K562 (cell line): ENCODE measurements at places on chromosomes 12 and 14.
A peak's percentile ranks its signal among the peaks of the same experiment; 100 is the strongest.

DNA sequence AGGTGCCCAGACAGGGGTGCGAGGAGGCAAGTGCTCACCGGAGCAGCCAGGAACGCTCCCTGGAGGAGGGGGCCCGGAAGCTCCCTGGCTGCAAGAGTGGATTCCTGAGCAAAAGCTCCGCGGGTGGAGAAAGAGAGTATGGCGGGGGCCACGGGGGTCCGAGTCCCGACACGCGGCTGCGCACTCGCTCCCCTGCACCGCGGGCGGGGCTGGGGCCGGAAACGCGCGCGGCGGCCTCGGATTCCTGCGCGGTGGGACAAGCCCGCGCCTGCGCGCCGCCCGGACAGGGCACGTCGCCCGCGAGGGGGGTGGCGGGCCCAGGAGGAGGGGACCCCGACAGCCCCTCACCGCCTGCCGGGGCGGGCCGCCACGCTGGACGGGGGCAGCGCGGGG lies 27.8 kb upstream of the GPR132 start:
- DNase-seq = peak; percentile 67

GRCh38 chr14:62280366-62280765 lies 518.1 kb downstream of the SNAPC1 start:
- DNase-seq = no peak

GRCh38 chr14:26719514-26719913 lies 121.7 kb upstream of the NOVA1 start:
- DNase-seq = no peak

- no peak for DNase-seq
Measured at GRCh38 chr14:105526776-105527380, 495 bp downstream of the TMEM121 start.

- no peak for DNase-seq
Measured at GRCh38 chr12:87202189-87202588, 827.0 kb downstream of the C12orf50 start.

- DNase-seq = no peak
Measured at GRCh38 chr12:103336940-103337339, 158.8 kb downstream of the C12orf42 start.

GRCh38 chr14:74955229-74956026 lies at the start of gene PGF:
Gene PGF (minus strand): TSS chr14:74955597. CDS start chr14:74955242, 355 bp downstream.
- DNase-seq = peak; percentile 80

GRCh38 chr12:130614530-130614905 lies 101.6 kb downstream of the RIMBP2 start:
- DNase-seq = no peak

GRCh38 chr12:84038242-84038641 lies 874.4 kb downstream of the SLC6A15 start:
- DNase-seq = no peak

GRCh38 chr14:100786131-100786530 lies 39.8 kb upstream of the MEG3 start:
- no peak for DNase-seq

DNA sequence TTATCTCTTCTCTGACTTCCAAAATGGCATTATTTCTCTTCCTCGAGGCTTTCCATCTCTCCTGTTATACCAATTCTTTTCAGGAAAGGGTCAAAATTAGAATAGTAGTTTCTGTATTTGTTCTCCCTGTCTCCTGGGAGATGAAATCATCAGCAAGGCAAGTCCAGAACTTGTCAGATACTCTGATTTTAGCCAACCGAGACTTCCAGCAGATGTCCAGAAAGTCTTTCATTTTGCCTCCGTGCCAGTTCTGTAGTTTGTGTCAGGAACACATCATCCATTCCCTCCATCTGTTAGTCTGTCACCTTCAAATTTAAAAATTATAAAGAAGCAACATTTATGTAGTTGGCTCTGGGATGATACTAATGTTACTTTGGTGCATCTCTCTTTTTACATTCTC lies 275.7 kb downstream of the CCDC59 start:
- DNase-seq = no peak

DNA sequence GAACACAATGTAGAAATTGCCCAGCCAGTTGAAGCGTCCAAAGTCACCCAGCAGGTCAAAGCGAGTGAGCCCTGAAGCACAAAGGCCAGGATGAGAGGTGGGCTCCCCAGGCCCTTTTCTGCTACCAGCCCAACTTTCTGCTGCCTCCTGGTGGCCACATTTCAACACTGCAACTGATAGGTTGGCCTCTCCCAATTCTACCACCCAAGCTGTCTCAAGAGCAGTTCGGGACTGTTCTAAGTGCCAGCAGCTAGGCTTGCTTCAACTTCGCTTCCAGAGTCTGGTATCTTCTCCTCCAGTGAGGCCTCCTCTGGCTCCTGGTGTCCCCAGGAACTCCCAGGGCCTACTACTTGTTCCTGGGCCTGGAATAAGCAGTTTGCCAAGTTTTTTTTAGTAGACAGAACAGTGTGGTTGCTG lies 3.4 kb upstream of the DHH start:
- DNase-seq = peak; percentile 72

- no peak for DNase-seq
Measured at GRCh38 chr12:19026614-19027488, 102.7 kb upstream of the PLEKHA5 start.

DNA sequence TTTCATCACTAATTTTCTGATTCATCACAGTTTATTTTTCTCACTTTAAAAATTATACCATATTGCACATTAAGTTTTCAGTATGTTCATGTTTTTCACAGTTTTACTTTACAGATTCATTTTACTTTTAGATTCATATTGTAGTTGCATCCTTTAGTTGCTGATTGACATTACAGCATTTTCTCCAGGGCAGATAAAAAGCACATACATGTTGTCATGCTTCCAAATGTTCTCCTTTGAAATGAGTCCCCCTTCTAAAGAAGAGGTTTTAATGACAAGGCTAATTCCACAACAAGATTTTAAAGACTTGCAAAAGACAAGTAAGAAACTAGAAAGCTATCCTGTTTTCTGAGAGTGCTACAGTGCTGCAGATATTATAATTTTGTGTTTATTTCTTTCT lies 72.1 kb upstream of the RASSF8 start:
- no peak for DNase-seq

DNA sequence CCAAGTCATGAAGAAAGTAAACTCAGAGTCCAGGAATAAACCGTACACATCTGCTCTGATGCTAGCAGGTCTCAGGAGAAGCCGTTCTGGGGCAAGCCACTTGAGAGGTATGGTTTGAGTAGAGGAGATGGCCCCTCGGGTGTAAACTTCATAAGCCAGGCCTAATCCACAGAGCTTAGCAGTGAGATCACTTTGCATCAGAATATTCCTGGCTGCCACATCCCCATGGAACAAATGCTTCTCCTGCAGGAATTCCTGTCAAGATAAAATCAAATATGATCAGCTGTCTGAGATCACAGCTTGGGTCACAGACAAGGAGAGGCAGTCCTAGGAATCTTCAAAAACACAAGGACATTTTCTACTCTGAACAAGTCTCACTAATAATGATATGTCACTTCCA lies 11.2 kb upstream of the MAGOHB start:
- DNase-seq = no peak

GRCh38 chr12:114694436-114695304 lies 10.7 kb upstream of the TBX3 start:
- no peak for DNase-seq

GRCh38 chr12:117159674-117160073 lies 30.6 kb downstream of the FBXO21 start:
- no peak for DNase-seq

- no peak for DNase-seq
Measured at GRCh38 chr12:91662021-91662420, 479.4 kb upstream of the DCN start.

DNA sequence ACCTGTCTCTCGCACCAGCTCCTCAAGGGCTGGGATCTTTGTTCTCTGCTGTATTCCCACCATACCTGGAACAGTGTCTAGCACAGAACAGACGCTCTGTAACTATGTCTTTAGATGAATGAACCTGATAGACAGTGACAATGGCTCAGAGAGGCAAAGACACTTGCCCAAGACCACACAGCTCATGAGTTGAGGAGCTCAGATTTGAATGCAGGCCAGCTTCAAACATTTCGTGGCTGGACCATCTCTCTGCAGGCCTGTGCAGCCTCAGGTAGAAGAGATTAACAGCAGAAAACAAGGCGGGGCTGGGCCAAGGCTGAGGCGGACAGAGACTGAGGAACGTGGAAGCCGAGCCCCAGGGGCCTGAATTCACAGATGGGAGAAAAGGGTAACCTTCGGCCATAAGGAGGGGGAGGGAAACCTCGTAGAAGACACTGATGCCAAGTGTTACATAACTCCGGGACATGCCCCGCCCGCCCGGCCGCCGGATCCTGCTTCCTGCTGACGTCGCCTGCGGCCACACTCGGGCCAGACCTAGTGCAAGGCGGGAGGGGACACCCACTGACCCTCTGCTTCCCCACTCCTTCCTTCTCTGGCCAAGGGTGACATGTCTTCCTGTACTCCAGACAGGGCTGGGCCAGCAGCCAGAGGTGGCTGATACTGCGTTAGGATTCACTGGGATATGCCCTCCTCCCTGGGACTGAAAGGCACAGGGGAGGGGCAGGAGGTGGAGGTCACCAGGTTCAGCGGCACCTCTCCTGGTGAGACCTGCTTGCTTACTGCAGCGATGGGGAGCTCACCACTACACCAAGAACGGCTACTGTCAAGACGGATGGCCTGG lies 86.8 kb downstream of the RFLNA start:
- DNase-seq = no peak

DNA sequence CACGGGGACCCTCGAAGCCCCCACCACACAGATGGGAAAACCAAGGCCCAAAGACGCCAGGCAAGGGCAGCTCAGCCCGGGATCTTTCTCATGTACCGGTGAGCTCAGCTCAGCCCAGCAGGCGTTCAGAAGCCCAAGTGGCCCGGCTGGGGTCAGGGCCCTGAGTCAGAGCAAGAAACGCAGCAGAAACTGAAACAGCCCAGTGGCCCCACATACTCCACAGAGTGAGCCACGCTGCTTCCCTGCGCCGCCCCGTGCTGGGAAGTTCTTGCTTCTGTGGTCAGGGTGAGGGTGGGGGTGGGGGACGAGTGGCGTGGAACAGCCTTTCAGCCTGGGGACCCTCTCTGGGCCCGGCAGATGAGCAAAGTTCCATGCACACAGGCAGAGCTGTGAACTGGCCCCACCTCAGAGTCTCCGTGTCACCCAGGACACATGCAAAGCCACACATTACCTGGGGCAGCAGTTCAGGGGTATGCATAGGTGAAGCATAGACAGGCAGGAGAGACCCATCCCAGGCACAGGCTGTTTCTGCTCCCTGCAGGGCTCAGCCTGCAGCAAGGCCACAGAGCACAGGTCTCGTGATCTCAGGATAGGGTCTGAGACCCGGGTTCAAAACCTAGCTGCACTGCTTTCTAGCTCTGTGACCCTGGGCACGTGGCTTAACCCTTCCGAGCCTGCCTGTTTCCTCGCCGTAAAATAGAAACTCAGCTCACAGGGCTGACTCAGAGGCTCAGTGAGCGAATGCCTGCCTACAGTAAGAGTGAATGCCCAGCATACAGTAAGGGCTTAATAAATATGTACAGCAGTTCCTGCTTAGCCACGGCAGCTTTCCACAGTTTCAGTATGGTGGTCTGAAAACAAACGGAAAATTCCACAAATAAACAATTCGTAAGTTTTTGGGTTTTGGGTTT lies 21.6 kb downstream of the NCOR2 start:
- DNase-seq = no peak

DNA sequence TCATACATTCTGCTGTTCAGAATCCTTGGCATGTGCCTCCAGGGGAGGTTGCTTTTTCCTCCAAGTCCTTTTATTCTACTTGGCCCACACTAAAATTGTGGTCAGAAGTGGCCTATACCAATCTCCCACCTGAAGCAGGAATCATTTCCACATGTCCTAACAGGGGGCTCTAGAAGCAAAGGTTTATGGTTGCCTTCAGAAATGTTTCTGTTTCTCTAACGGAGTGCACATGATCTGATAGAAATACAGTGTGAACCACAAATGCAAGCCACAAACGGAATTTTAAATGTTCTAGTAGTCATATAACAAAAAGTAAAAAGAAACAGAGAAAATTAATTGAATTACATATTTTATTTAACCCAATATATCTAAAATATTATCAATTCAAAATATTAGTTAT lies 4.0 kb downstream of the PTGER2 start:
- no peak for DNase-seq

DNA sequence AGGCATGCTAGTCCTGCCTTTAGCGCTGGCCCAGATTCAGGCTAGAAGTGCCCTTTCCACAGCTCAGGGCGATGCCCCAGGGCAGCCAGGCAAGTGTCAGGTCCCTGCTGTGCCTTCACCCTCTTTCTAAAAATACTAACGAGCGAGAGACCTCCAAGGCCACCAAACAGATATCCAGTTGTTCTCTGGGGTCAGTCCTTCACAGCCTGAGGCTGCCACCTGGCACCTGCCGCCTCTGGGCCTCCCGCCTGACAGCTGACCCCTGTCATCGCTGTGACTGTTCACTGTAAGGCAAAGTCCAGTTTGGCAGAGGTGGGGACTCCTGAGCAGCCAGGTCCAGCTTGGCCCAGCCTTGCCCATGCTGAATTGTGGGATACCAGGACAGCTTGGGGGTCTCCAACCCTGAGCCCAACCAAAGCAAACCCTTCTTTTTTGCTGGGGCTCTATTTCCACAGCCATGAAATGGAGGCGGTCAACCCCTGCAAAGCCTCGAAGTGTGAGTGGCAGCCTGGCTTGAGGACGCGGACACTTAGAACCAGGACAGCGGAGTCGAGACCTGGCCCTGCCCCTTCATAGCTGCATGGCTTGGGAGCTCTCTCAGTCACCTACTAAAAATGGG lies 79.9 kb downstream of the NINJ2 start:
- DNase-seq = no peak

- no peak for DNase-seq
Measured at GRCh38 chr12:24069532-24070395, 120.3 kb upstream of the SOX5 start.

DNA sequence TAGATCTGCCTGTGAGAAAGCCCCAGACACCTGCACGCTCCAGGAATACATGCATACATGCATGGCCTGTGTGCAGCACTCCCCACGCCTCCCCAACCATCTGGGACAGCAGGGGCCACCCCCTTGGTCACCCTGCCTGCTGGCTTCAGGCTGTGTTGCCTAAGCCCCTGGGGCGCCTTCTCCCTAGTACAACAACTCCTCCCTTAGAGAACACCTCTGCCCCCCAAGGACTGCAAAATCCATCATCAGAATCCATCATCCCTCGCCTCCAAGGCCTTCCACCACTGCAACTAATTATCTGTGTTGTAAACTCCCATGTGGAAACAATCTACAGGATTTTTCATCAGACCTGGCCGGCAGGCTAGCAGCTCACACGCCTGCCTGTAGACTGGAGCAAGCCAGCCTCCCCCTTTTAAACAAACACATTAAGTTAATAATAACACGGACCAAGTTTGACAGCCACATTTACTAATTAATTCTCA lies 36.8 kb downstream of the ZFP36L1 start:
- DNase-seq = no peak

DNA sequence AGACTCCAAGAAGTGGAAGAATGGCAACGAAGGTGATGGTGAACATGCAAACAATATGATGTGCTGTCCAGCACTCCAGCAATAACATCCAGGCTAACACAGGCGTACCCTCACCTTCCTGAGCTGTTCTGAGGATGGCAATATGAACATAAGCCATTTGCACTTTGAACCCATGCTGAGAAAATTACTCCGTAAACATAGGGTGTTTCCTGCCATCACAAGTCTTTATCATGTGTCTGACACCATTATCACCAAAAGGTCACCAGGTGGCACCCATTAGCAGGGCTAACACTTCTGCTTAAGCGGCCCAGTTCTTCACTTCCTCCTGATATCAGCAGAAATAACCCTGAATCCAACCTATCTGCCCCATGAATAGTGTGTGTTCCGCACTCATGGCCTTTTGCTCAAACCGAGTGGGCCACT lies 482.8 kb downstream of the MED13L start:
- DNase-seq = no peak

GRCh38 chr14:65834812-65835211 lies 422.3 kb downstream of the FUT8 start:
- no peak for DNase-seq
